ENCODE measurements at places on chromosomes 4 and X.

DNA sequence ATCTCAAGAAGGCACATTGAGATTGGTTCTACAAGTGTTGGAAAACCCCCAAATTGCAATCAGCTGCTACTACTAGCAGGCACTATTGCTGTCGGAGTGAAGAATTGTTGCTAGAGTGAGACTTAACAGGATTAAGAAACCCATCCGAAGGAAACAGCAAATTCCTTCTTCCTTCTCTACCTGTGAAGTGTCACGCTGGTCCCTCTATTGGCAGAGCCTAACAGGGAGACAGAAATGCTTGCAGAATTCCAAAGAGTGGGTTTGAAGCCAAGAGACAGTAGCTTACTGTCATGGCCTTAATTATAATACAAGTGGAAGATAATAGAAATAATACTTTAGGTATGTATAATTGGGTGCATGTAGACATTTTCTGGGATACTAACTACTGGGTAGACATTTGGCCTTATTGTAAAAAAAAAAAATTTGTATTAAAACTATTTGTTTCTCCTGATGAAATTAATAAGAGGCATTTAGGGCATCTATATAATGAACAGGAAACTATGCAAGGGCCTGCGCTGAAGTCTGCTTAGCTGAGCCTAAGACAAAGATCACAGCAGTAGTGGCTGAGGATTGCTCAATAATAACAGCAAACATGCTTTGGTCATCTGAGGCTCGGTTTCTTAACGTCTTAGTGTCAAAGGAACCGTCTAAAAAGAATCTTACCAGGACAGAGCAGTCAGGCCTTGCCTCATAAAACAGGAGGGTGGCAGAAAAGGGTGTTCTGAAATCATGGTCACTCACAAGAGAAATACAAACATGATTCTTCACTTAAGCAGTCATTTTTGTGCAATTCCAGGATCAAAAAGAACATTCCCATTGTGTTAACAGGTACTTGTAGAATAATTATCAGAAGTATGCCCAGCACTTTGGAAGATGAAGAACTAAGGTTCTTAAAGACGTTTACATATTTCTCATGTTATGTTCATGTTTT is 40.8 kb downstream of the FAM241A start:
- no peak for DNase-seq

- no peak for DNase-seq
Measured at GRCh38 chr4:28709891-28710290, 1849.2 kb downstream of the STIM2 start.

DNA sequence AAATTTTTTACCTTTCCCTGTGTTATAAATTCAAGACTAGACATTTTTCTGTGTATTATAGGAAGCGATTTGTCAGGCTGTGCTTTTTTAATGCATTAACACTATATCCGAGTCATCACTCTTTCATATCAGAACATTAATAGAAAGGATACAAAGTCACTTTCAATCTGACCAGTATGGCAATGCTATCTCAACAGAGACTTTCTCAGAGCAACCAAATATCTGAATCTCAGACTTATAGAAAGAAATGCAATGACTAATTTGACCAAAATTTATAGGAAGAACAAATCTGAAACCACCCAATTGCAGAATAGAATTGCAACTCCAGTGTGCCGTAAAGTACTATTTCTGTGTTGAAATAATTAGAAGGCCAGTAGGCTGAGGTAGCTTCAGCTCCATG is 473 bp upstream of the TKTL2 start:
- DNase-seq, result no peak

- no peak for DNase-seq
Measured at GRCh38 chr4:4456351-4456750, 69.4 kb downstream of the NSG1 start.

- no peak for DNase-seq
Measured at GRCh38 chrX:42273387-42273786, 350.0 kb upstream of the CASK start.

GRCh38 chr4:33316578-33316977 is 2596.4 kb downstream of the PCDH7 start:
- no peak for DNase-seq

DNA sequence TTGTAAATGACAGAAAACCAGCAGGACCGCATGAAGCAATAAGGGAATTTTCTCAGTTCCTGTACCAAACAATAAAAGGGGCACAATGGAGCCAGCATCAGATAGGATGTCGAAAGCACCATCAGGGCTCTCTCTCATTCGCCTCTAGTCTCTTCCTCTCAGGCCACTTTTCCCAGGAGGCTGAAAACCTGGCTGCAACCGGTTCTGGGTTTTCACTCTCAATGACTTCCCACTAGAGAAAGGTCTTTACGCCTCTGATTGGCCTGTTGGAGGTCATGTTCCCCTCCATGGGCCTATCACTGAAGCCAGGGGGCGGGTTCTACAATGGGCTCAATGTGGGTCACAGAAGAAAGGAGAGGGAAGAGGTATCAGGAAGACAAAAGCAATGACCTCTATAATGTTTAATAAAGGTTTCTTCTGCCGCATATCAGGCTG is 29.3 kb downstream of the ZNF827 start:
- no peak for DNase-seq
